Psoas muscle (tissue), 8 donors: ENCODE measurements at places on chromosomes 13 and 19. TPM values are rescaled to one million over a fixed set of nuclear protein-coding genes. Genes with fewer than 3 reads are reported as not detected.

DNA sequence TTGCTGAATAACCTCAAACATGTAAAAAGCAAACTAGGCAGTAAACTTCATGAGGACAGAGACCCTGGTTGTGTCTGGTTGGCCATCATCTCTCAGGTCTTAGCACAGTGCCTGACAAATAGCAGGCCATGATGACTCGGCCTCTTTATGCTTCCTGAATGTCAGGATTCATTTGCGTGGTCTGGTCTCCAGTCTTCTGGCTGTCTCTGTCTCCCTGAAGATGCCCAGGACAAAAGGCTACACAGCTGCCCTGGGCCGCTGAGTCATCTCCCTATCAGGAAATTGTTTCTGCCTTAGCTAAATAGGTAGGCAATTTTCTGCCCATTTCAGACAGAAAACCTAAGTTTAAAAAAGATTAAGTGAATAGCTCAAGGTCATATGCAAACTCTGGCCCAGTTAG lies 84.1 kb upstream of the FNDC3A start:
- no peak for DNase-seq

DNA sequence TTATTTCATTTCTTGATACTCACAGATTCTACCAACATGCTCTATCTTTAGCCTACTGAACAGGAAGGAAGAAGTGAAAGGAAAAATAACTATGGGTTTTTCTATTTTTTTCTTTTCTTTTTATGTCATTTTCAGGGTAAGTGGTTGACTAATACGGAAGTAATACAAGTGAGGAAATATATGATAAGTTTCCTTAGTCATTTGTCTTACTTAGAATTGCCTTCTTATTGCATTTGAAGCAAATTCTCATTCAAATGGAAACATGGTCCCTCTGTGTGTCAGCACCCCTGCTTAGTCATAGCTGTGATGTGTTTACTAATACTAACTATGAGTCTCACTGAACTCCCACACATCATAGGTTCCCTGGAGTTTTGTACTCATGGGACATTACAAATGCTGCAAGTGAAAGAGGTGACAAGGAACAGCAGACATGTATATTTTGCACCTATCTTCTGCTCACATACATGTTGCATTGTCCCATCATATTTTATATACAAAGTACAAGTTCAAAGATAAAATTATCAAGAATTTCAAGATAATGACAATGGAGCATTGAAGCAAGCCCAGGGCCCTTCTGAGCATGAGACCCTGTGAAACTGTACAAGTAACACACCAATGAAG lies 60.1 kb downstream of the DCT start:
- no peak for DNase-seq

DNA sequence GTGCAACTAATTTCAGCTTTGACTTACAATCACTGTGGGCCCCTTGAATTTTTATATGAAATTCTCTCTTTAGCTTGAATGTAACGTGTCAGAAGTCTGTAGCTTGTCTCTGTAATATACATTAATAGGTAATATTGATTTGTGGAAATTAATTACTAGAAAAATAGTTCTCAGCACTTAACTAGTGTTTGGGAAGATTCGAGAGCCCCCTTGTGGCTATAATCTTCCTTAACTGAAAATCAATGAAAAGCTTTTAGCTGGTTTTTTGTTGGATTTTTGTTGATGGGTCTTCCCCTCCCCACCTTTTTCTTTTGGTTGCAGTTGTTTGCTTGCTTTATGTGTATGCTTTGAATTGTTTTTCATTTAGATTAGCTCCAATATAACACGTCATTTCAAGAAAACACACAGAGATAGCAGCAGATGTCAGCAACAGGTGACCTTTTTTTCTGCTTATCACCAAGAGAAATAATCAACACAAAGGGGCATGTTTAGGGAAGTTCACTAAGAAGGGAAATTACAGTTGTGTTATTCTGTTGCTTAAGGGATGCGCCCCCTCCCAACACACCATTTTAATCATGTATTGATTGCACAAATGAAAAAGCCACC lies 176.8 kb downstream of the OXGR1 start:
- no peak for DNase-seq

GRCh38 chr19:35299523-35300338 lies 7.8 kb downstream of the MAG start:
- DNase-seq: no peak

DNA sequence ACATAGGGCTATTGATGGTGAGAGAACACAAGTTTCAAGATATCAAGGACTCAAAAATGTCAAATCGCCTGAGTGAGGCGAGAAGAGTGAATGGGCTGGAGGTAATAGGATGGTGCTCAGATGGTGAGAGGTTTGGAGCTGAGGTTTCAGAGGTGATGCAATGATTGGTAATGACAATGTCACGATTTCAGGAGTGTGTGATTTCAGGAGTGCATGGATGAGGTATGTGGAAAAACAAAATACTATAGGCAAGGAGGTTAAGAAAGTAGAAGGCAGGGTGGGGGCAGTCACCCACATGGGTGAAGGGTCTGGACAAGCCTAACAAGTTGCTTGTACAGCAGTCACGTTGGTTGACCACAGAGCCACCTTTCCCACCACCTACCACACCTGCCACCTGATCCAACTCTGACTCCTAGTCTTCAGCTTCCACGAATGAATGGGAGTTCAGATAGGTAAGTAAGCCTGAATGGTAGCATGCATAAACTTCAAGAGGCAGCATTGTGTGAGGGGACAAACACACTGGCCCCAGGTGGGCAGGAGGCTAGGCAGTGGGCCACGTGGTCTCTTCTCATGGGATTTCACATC lies 71.5 kb downstream of the RUBCNL start:
- no peak for DNase-seq

DNA sequence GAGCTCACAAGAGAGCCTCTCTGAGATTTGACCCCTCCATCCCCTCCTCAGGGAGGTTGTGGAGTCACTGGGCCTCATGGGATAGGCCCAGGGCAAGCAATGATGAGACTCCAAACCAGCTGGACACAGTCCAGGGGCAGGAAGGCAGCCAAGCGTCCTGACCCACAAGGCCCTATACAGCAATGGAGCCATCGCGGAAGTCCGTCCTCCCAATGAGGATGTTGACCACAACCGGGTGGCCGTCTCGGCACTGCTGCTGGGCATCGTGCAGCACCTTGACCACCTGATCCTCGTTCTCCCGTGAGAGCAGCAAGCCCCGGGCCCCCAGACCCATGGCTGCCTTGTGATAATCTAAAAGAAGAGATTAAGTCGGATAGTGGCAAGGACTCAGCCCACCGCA lies 7.9 kb downstream of the SYDE1 start:
- peak; percentile 90 for DNase-seq

Gene FPR2
- 0.06 TPM for polyA plus RNA-seq

Gene PRR22
- 0.57 TPM for polyA plus RNA-seq
